B cell (primary cell): ENCODE measurements at places on chromosomes 1 and 21. TPM values are rescaled to one million over a fixed set of nuclear protein-coding genes. Genes with fewer than 3 reads are reported as not detected.

Gene KRTAP11-1
- not detected in 2 replicates for total RNA-seq

Gene NHLH1
- 0.39 and 0.63 TPM in 2 replicates for total RNA-seq

Gene HES5
- total RNA-seq, result not detected in 2 replicates

Gene AMPD1
- not detected in 2 replicates for total RNA-seq

Gene ALDH4A1
- total RNA-seq, result 3.4 and 3.9 TPM in 2 replicates

Gene AMY1B
- total RNA-seq, result not detected in 2 replicates

Gene MATN1
- total RNA-seq, result 1.7 and 3.2 TPM in 2 replicates
